ENCODE measurements at places on chromosomes 5 and 9. TPM values are rescaled to one million over a fixed set of nuclear protein-coding genes. Genes with fewer than 3 reads are reported as not detected.
A peak's percentile ranks its signal among the peaks of the same experiment; 100 is the strongest.

GRCh38 chr5:39432696-39433530 lies 8.1 kb upstream of the DAB2 start:
- peak; percentile 28 for DNase-seq

- peak; percentile 49 for DNase-seq
These were observed 44.1 kb upstream of the SMU1 start for GRCh38 chr9:33120620-33121019.

- DNase-seq, result peak; percentile 66
These were observed 40.3 kb upstream of the TNFAIP8 start for GRCh38 chr5:119315516-119315949.

DNA sequence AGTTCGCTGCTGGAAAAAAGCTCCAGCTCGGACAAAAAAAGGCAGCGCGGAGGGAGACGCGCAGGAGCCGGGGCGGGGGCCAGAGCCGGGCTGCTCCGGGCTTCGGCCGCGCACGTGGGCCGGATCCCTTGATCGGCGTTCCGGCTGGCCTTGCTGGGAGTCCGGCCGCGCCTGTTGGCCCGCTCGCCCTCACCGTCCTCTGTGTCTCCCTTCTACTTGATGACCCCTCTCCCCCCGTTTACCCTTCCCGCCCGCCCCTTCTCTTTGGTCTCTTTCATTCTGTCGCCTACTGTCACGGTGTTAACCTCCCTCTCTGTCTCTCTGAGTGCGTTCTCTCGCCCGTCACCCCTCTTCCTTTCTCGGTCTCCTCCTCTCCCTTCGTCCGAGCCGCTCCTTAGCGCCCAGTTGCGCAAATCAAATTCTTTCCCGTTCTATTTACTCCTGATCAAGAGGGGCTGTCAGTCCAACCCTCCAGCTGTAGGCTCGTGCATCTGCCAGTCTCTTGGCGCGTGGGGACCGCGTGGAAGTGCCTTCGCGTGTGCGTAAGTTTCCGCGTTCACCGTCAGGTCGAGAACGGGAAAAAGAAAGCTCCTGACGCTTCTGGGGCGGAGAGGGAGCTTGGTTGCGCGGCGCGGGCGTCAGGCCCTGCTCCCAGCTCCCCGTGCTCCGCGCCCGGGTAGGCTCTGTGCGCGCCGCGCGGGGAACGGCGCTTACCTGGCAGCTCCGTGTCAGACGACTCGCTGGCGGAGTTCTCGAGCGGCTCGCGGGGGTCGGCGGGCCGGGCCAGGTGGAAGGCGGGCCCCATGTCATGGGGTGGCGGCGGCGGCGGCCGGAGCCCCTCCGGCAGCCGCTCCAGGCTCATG lies 798 bp downstream of the PITX1 start:
- peak; percentile 29 for DNase-seq

GRCh38 chr9:84145780-84146179 lies 165.2 kb downstream of the RMI1 start:
- no peak for DNase-seq

The MRPL41 gene
- total RNA-seq, result 71.9 TPM

The PRRX2 gene
- 3.0 TPM for total RNA-seq

DNA sequence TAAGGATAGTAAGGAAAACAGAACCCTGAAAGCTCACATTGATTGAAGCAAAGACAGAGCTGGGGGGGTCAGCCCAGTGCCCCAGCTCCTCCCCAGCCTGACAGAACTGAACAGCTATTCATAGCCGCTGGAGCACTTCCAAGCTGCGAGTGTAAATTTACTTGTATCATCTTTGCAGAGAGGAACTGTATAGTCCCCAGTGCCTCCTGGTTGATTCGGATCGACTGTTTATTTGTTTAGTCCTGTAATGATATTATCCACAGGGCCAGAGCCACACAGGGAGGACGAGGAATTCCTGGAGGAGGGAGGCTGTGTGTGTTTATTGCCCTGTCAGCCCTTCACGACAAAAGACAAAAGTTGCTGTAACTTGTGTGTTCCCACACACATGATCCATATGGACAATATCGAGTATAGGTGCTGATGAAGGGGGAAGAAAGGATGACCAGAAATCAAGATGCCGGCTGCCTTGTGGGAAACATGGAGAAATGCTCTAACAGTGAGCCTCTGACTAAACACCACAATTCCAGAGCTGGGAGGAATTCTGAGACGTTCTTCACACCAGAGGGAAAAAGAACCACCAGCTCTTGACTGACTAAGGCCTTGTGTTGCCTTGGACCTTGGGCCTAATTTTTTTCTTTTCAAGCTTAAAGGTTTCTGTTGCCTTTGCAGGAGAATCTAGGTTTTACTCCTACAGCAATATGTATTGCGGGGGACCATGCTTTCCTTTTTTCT lies 31.1 kb downstream of the FOXD1 start:
- DNase-seq, result peak; percentile 20

- peak; percentile 43 for DNase-seq
These were observed 729 bp upstream of the TNPO1 start for GRCh38 chr5:72815580-72816283.

The SLCO4C1 gene
- total RNA-seq, result 4.1 TPM

Data from Caki2 (cell line).